Activated CD4-positive, CD25-positive, alpha-beta regulatory T cell treated with anti-CD3 and anti-CD28 coated beads, Interleukin-2, amount 50 U/mL, for 16 hours (primary cell): ENCODE measurements at places on chromosomes 1 and 21.

GRCh38 chr1:82819234-82819633 lies 1018.5 kb downstream of the ADGRL2 start:
- no peak for DNase-seq

DNA sequence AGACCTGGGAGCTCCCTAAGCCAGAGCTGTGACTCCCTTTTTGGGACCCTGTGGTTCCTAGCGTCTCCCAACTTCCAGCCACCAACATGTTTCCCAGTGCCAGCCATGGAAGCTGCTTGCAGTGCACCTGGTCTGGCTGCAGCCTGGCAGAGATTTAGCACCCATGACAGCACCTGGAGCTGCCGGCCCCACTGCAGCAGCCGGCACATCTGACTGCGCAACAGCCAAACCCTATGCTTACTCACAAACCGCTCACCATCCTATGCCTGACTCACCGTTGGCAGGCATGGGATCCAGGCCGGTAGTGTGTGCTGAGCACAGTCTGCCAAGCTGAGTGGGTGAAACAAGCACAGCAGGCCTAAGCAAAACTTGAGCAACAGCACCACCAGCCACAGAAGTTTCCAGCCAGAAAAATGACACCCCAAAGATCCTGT lies 435.9 kb upstream of the PRMT6 start:
- no peak for DNase-seq

- DNase-seq: no peak
Measured at GRCh38 chr21:34965200-34966174, 83.6 kb downstream of the RUNX1 start.

- no peak for DNase-seq
Measured at GRCh38 chr1:47184822-47185677, 4.8 kb downstream of the PDZK1IP1 start.

GRCh38 chr1:207810173-207810572 lies 58.3 kb downstream of the CD46 start:
- DNase-seq: no peak

- DNase-seq: no peak
Measured at GRCh38 chr1:209326831-209327230, 256.7 kb upstream of the CAMK1G start.

DNA sequence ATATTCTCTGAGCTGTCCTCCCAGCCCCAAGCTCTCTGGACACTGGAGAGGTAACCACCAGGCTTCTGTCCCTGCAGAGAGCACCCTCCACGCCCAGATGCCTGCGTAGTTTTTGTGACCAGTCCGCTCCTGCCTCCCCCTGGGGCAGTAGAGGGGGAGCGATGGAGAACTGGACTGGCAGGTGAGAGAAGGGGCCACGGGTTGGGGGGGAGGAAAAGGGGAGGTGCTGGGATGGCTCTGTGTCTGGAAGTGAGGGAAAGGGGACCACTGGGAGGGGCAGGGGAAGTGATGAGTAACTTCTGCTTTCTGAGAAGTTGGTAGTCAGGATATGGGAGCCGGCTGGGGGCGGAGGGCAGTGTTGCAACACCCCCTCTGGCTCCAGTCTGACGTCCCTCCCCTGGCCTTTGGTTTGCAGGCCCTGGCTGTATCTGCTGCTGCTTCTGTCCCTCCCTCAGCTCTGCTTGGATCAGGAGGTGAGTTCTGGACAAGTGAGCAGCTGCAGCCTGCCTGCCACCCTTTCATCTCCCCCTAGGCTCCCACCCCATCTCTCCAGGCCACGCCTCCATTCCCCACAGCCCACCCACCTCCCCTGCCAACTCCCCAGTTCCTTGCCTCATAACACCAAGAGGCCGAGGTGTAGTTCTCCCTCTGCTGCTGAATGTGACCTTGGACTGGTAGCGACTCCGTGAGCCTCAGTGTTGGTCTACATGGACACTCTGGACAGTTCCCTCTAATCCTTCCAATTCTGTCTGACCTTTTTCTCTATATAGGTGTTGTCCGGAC lies 3.1 kb downstream of the ADAMTSL4 start:
- DNase-seq: no peak

DNA sequence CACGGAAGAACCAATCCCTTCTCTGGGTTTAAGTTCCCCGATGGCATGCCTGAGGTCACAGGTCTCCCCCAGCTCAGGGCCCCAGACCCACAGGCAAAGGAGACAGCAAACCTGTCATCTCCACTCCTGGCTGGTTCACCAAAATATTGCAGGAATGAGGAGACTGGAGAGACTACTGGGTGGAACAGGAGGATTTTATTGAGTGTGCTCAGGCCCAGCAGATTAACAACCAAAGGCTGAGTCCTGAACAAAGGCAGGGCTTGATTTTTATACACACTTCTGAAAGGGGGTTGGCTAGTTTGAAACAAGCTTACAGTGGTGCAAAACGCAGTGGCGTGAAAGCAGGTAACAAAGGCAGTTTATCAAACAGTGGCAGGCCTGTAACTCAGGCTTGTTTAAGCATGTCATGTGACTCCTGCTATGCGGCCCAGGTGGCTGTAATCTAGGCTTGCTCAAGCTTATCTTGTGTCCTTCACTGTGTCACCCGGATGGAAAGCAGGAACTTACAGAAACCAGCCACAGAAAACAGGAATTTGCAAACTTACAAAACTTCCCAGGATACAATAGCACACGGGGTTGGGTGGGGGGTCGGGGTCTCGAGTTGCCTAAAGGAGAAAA lies 27.4 kb upstream of the KCNJ15 start:
- DNase-seq: no peak

DNA sequence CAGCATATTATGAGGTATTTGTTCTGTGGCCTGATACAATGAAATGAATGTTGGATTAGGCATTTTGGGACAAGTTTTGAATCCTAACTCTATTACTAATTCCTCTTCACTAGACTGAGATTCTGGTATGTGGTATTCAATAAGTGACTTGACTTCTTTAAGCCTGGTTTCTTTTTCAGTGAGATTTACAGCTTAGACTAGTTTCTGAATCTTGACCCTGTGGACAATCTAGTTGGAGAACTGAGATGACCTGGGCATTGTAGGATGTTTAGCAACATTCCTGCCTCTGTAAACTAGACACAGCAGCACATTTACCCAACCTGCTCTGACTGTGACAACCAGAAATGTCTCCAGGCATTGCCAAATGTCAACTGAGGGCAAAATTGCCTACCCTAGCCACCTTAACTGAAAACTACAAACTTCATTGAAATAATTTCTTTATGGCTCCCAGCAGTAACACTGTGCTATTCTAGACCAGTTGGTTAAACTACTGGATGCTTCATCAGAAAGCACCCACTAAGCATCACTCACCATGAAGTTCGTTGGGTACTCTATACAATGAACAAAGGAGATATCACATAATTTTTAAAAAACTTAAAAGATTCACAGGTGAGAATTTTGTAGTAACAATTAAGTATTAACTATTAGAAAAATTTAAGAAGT lies 16.8 kb downstream of the PTPRC start:
- DNase-seq: no peak

GRCh38 chr1:42142894-42143675 lies 10.1 kb upstream of the GUCA2B start:
- DNase-seq: no peak

DNA sequence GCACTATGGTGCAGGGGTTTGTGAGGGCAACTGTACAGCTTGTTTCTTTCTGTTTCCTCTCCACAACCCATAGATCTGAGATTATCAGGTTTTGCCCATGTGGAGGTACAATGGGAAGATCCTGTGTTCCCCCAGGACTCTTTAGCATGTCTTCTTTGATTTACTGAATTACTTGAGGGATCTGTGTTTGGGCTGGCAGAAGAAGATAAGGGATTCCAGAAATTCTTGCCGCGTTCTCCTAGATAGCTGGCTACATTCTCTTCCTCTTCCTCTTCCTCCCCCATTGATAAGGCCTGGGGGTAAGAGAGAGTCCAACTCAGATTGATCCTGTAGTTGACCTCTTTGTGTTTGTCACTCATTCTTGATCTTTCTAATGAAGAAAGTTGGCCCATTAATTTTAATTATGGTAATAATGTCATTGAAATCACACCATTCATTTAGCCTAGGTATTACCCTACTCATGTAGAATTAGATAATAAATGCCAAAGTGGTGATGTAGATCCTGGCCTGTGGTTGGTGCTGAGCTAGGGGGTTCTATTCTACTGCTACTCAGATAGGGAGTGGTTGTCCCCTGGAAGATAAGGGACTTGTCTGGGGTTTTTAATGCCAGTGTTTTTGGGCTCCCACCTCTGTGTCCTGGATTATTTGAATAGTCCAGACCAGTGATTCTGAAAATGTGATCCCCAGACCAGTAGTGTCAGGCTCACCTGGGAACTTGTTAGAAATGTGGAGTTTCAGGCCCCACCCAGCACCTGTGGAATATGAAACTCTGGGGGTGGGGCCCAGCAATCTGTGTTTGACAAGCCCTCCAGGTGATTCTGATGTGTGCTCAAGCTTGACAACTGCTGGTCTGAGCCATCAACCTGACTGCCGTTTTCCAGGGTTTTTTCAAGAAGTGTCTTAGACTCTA lies 122.2 kb downstream of the NOS1AP start:
- DNase-seq: no peak

DNA sequence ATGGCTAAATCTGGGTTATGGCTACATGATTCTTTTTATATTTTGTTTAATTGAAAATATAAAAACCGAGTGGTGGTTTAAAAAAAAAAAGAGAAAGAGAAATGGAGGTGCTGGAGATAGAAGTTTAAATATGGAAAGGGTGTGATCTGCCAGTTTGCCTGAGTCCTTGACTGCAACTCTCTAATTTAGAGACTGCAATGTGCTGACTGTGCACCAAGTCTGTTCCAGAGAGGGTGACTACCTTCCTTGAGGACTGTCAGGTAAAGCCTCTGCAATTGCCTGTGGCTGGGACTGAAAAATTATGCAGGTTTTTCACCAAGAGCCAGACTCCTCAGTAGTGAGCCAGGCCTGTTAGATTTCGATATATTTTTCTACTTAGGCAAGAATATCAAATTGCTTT lies 1326.3 kb downstream of the BRINP3 start:
- DNase-seq: no peak

DNA sequence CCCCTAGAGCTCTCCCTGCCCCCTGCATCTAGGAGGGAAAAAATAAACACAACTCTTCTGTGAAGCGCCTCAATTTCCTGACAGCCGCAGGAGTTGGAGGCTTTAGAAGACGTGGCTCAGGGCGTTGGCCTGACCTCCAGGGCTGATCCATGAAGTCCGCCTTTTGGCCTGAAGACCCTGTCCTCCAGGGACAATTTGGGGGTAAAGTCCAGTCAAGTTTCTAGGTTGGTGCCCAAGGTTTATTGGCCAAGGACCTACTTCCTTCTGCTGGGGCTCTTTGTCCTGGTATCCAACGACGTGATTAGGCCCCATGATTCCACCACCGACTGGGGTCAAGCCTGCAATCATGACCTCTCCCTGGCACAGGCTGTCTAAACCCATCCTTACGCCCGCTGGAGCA lies 54.9 kb downstream of the PTPRF start:
- DNase-seq: no peak

DNA sequence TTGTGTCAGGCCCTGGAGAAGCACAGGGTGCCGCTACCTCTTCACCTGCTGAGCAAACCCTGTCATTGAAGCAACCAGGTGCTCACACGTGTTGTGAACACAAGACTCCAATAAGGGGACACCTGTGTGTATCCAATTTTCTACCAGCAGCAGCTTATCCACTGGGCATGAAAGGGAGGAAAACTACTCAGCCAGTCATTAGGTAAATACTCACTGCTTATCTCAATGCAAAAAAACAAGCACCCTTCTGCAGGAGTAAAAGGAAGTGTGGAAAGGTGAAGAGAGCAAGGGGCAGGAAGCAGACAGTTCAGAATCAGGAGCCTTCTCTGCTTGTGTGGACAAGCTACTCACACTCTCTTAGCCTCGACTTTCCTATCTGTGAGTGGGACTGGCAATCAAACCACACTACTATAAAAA lies 148.9 kb downstream of the ETS2 start:
- no peak for DNase-seq

DNA sequence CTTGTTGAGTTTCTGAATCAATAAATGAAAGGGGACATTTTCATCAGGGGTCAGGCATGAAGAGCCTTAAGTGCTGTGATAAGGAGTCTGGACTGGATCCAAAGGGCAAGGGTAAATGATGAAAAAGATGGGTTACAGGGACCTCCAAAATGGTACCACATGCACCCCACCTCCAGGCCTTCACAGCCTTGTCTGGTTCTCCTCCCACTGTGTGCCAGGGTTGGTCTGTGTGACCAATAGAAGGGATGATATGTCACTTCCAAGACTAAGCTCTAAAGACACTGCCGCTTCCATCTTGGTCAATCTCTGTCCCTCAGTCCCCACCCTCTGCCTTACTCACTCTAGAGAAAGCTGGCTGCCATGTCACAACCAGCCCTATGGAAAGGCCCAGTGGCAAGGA lies 140.6 kb downstream of the ZNF281 start:
- DNase-seq: no peak

DNA sequence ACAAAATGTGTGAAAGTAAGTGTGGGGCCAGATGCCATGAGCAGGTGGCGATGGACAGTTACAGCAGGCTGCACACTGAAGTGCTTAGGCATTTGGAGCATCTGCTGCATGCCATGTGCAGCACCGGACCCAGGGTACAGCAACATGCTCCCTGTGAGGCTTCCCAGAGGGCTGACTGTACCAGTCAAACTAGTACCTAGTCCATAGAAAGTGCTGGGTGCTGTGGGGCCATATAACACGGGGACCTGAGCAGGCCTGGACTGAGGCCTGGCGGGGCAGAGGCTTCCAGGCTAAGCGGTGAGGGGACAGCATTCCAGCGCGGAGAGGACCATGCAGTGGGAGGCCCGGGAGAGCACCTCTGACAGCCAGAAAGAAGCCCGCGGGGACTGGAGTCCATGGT lies 29.9 kb upstream of the PKP1 start:
- no peak for DNase-seq

DNA sequence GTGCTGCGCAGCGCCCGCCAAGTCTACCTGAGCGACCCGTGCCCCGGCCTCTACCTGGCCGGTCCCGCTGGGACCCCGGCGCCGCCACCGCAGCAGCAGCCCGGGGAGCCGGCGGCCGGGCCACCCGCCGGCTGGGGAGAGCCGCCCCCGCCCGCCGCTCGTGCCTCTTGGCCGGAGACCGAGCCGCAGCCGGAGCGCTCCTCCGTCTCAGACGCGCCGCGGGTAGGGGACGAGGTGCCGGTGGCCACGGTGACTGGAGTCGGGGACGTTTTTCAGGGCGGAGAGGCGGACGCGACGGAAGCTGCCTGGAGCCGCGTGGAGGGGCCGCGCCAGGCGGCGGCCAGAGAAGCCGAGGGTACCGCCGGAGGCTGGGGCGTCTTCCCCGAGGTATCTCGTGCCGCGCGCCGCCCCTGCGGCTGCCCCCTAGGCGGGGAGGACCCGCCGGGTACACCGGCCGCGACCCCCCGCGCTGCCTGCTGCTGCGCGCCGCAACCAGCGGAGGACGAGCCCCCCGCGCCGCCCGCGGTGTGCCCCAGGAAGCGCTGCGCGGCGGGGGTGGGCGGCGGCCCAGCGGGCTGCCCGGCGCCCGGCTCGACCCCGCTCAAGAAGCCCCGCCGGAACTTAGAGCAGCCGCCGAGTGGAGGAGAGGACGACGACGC lies 646 bp downstream of the IER5 start:
- DNase-seq: no peak

GRCh38 chr1:199553104-199553503 lies 474.4 kb upstream of the NR5A2 start:
- DNase-seq: no peak

GRCh38 chr1:9589719-9590157 lies 1.0 kb downstream of the TMEM201 start:
- no peak for DNase-seq

GRCh38 chr1:13965770-13966398 lies 265.9 kb downstream of the PRDM2 start:
- DNase-seq: no peak

- no peak for DNase-seq
Measured at GRCh38 chr1:1026599-1027413, 6.9 kb downstream of the AGRN start.
